ENCODE measurements at places on chromosomes 16 and 17. TPM values are rescaled to one million over a fixed set of nuclear protein-coding genes. Genes with fewer than 3 reads are reported as not detected.

Gene TMEM98
- total RNA-seq, result not detected

Gene SNTB2
- 17.9 TPM for total RNA-seq

Gene MYH2
- total RNA-seq, result not detected

Gene HS3ST4
- total RNA-seq, result not detected

Gene SGCA
- total RNA-seq, result not detected

Gene NACA2
- not detected for total RNA-seq

Gene NPIPB9
- 1.4 TPM for total RNA-seq

Gene SCGB1C2
- not detected for total RNA-seq

GRCh38 chr17:75996665-75997590 is 3.7 kb upstream of the CDK3 start:
- no peak for DNase-seq

DNA sequence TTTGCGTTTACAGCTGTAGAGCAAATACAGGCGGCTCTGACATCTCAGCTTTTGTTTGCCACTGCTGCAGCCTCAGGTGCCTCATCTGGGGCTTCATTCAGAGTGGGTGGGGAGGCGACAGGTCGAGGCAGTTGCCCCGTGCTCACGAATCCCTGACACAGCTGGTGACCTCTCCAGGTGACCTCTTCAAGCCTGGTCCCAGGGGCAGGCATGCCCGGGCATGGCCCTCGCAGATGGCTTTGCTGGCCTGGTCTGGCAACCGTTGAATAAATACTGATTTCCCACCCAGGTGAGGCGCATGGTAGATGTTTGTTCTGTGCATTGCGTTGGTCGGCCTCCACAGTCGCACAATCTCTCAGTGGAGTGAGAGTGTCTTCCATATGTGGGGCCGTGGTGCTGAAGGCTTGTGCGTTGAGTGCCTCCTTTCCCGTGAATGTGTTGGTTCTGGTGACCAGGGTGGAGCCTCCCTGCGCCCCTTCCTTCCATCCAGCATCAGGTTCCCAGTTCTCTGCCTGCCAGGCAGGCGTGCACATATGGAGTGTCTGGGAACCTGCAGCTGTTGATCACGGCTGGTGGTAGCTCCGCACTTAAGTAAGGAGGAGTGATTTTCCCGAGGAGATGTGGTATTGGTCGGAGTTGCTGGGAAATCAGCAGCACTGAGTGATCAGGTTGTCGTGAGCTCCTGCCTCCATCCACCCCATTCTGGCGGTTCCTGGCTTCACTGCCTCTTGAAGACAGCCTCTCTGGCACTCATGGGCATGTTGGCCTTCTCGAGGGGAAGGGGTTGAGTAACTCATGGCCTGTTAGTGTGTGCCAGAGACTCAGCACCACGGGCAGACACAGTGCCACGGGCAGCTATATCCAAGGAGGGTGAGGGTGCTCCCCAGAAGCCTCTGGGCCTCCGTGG is 149.7 kb downstream of the RPTOR start:
- DNase-seq, result no peak

DNA sequence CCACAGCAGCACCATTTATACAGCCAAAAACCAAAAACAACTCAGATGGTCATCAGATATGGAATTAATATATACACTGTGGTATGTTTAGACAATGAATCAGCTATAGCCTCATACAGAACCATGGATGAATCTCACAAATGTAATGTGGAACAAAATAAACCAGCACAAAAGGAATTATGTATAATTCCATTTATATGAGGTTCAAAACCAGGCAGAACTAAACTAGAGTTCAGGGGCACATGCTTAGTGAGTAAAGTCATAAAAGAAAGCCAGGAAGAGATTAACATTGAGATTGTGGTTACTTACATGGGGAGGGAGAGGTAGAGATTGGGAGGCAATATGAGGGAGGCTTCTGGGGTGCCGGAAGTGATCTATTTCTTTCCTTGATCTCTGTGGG is 231.1 kb downstream of the COPRS start:
- DNase-seq, result no peak

DNA sequence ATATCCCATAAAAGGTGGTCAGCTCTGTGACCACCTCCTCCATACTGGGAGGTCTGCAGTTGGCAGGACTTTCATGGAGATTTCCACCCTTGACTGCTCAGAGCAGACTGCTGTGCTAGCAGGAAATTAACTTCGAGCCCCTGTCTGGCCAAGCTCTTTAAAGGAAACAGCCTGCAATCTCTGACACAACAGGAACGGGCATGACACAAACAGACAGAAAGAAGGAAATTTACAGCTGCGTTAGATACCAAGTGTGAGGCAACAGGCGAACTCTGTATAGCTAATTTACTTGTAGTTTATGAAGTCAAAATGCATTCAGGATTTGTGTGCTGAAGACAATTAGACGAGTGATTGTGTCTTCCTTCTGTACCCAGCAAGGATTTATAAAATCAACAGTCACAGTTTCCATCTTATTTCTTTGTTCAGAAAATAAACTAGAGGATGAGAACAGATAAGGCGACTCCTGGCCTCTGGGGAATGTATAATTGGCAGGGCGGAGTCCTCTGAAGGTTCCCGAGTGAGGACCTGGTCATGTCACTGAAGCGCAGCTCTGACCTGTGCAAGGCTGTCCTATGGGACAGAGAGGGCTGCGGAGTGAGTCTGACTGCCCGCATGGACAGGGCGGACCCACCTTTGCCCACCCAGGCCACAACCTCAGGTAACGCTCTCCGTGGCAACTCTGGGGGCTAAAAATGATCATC is 16.1 kb downstream of the WIPI1 start:
- DNase-seq, result no peak

GRCh38 chr17:35684055-35684802 is 47.2 kb upstream of the RASL10B start:
- DNase-seq, result no peak

GRCh38 chr16:3283543-3284447 is 504 bp downstream of the ZNF263 start:
- no peak for DNase-seq

- DNase-seq, result no peak
Measured at GRCh38 chr17:79956853-79957252, 78.8 kb downstream of the TBC1D16 start.

DNA sequence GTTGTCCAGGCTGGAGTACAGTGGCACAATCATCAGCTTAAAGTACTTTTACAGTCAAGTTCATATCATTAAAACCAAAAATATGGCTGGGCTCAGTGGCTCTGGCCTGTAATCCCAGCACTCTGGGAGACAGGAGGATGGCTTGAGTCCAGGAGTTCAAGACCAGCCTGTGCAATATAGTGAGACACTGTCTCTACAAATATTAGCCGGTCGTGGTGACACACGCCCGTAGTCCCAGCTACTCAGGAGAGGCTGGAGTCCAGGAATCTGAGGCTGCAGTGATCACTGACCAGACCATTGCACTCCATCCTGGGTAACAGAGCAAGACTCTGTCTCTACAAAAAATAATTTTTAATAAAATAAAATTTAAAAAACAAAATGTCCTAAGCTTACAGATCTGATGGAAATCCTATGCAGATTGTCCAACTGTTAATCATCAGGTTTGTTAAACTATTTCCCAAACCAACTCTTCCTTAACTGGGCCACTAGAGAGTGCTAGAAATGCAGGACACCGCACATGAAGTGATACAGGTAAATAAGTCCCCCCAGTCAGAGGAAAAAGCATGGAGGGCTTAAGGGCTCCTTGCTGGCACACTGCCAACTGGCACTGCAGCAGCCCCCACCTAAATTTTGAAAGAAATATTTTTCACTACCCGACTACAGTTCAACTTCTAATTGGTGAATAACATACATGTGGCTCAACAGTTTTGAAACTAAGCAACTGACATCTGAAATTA is 2.8 kb downstream of the USP22 start:
- DNase-seq, result no peak

GRCh38 chr17:3539881-3540540 is 17.6 kb downstream of the TRPV3 start:
- no peak for DNase-seq

DNA sequence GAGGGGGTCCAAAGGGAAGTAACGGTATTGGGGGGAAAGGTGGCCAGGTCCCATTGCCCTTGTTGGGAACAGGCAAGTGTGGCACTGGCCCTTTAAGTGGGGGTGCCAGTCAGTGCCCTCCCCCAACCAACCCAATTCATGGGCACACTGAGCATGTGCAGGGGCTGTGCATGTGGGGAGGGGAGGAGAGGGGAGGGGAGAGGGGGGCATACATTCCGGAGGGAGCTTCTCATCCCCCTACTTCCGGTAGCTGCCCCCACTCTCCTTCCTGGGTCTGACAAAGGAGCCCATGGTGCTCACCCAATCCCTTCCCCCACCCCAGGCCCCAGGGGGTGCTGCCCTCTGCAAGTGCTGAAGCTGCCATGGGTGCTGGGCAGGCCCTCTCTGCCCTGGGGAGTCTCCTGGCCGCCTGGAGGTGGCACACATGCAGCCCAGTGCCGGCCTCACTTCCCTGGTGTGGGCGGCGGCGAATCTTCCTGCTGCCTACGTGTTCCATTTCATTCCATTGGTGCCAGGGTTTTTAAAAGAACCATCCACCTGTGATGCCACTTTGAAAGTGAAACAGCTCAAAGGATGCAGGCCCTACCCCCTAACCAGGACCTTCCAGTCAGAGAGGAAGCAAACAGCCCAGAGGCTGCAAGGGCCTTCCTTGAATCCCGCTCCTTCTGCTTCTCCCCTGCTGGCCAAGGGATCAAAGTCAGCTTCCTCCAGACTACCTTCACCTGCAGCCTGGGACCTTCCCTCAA is 11.0 kb downstream of the HEXIM2 start:
- no peak for DNase-seq

DNA sequence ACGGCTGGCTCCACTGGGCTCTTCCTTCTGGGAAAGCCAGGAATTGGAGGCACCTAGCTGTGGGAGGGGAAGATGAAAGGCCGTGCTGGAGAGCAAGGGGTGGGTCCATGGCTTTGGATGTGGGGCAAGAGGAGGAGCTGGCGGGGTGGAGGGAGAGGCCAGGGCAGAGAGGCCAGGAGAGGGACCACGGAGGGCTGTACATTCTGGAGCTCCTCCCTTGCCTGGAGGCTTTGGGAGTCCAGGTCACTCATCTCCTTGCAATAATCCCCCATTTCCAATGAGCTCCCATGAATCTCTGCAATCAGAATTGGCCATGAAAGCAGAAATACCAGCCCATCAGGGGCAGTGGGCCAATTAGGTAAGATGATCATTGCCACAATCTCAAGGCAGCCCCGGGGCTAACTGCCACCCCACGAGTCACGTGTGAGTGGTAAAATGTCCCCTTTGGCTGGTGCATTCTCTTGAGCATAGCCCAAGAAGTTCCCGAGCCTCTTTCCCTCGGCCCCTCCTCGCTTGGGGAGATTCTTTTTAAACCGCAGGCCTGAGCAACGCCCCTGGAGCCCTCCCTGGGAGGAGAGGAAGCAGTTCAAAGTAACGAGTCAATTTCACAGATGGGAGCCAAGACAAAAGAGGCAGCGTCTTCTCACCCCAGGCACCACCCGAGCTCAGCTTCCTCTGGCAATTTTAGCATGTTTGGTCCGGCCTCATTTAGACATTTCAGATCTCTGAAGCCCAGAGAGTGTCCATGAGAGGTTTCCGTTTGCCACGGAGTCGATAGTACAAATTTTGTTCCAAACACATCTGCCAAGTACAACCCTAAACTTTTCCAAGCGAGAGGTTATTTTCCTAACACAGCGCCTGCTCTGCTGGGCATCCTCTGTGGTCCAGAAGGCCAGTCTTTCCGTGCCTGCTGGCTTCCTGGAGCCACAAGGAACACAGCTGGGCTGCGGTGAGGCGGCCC is 13.4 kb downstream of the RTN4RL1 start:
- DNase-seq, result no peak

- no peak for DNase-seq
Measured at GRCh38 chr17:58279736-58280479, 827 bp downstream of the MPO start.

GRCh38 chr17:81831957-81832607 is 1.0 kb downstream of the MCRIP1 start:
- peak; percentile 32 for DNase-seq

DNA sequence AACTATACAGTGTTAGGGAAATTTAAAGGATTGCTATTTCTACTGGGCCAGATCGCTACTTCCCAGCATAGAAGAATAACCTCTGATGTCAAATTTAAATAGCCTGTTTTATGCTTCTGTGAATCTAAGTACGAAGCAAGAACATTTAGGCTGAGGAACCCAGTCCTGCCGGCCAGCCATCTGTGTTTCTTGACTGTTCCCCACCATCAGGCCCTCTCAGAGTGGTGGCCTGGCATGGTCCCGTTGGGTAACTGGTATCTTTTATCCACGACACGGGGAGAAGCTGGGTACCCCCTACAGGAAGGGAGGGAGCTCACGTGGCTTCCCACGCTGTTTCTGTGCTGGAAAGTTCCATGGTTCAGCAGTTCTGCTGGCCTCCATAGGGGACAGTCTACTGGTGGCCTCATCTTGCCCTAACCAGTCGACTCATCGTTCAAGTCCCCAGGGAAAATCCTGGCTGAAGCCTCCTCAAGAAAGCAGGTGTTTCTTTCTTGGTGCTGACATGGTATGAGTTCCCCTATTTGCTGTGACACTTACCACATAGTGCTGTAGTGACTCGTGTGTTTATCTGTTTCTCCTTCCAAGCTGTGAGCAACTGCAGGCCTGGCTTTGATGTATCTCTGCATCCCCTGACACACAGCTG is 201.7 kb upstream of the NLRP1 start:
- DNase-seq, result no peak

DNA sequence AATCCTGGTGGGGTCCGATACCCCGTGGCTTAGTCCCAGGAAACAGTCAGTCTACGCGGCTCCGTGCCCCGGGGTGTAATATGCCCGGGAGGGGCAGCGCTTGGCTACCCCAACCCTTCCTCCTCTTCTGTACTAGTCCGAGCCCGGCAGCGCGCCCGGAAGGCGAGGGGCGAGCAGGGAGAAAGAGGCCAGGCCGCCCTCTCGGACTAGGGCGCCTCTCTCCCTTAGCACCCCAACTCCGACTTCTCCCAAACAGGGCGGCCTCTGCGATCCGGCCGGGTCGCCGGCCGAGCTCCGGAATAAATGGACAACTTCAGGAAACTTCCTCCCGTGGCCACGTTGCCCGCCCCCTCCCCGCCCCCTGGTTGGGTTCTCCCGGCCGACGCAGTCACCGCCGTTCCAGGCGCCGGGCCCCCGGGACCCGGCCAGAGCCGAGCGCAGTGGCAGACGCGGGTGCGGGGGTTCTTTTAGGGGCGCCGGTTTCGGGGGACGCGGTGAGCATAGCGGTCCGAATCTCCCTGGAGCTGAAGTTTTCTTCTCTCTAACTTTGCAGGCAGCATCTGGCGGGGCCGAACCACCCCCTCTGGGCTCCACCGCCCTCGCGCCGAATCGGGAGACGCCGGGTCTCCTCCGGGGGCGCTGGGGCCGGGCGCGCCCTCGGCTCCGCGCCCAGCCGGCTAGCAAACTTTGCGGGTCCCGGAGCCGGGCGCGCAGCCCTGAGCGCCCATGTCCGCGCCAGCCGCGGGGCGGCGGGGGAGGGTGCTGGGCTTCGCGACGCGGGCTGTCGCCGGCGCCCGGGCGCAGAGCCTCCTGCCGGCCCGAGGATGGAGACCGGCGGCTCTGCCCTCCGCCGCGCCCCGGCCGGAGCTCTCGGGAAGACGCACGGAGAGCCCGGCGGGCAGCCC is at the start of gene SDK2:
TSS of gene SDK2 (minus strand) at position 301 of the 905 bp plus-strand sequence. CDS start 357 bp downstream, outside the sequence.
- DNase-seq, result no peak
